ENCODE measurements at places on chromosomes 5 and 9.

DNA sequence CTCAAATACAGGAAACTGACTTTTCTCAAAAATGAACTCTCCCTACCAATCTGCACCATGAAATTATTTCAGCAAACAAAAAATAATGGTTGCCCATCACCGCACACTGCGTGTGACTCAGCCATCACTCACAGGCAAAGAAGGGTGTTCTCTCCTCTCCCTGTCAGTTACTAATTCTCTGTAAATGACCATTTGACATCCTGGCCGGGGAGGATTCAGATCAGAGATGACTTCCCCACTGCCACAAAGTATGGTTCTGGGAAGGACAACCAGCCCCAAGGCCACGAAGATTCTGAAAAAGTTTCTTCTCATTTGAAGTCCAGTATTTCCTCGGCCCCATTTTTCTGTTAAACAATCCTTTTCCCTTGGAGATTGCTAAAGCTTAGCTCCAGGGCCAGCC is 199.4 kb downstream of the AUH start:
- DNase-seq = peak; percentile 70

DNA sequence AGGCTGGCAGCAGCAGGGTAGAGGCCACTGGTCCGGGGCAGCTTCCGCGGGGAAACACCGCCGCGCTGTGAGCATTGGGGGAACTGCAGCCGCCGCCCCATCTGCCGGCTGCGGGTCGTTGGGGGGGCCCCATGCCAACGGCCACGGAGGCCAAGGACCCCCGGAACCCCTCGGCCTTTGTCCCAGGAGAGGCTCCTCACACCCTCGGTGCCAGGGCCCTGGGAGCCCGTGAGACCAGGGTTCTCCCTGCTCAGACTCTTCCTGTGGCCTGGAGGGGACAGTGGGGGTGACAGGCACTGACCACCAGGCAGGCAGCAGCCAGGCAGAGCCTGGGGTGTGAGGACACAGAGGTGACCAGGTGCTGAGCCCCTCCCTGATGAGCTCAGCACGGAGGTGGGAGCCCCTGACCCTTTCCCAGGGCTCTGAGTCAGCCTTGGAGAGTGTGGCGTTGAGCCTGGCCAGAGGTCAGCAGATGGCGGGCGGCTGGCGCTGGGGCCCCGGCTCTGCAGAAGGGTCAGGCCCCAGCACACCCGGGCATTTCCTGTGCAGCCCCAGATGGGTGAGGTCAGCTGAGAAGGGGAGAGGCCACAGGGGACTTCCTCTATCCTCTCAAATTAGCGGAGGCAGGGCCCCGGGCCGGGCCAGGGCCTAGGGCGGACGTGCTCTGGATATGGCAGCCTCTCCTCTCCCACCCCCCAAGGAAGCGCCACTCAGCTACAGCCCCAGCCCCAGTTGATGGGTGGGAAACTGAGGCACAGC is 17.9 kb upstream of the EGFL7 start:
- no peak for DNase-seq

- peak; percentile 48 for DNase-seq
These were observed 108.4 kb downstream of the ENTREP1 start for GRCh38 chr9:69433392-69433791.

DNA sequence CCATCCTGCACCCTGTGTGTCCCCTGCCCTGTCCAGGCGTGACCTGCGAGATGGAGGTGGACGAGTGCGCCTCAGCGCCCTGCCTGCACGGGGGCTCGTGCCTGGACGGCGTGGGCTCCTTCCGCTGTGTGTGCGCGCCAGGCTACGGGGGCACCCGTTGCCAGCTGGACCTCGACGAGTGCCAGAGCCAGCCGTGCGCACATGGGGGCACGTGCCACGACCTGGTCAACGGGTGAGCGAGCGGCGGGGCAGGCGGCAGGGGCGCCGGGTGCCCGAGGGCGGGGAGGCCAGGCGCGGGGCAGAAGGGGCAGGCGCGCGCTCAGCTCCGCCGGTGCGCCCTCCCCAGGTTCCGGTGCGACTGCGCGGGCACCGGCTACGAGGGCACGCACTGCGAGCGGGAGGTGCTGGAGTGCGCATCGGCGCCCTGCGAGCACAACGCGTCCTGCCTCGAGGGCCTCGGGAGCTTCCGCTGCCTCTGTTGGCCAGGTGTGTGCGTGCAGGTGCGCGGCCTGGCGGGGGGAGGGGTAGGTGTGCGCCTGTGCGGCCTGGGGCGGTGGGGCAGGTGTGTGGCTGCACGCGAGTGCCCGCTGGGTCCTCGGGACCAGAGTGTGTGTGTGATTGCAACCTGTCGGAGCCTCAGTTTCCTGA is 10.0 kb downstream of the CRB2 start:
- DNase-seq = no peak

GRCh38 chr9:35686222-35687203 is 3.2 kb downstream of the TPM2 start:
- DNase-seq = peak; percentile 58

DNA sequence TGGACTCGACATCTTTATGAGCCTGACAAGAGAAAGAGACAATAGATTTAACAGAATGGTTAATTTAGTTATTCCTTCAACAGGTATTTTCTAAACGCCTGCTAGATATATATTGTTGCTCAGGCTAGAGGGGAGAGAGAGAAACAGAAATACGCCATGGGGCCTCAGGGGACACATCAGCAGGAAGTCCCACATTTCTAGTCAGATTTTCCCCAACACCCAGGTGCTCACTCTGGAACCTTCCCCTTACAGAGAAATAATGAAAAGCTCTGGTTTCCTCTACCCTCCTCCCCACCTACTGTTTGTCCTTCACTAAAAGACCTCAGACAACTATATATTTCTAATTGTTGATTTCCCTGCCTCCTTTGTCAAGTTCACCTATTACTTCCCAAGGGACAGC is 130.3 kb upstream of the TBC1D2 start:
- no peak for DNase-seq

DNA sequence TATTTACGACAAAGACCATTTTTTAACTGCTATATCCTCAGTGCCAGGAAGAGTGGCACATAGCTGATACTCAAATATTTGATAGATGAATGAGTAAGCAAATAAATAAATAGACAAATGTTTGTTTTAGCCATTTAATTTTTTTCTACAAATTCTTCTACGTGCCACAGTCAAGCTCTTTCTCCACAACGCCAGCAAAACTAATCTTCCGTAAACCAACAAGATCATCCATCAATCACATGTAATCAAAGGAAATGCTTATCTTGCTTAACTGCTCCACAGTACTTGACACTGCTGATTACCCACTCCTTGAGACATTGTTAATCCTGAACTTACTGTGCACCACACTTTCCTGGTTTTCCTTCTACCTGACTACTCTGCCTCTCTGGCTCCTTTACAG is 136.7 kb downstream of the EDIL3 start:
- DNase-seq = peak; percentile 26
